Activated CD4-positive, alpha-beta T cell treated with anti-CD3 and anti-CD28 coated beads, Interleukin-2, amount 50 U/mL, for 48 hours (primary cell): ENCODE measurements at places on chromosomes 5 and 9.

DNA sequence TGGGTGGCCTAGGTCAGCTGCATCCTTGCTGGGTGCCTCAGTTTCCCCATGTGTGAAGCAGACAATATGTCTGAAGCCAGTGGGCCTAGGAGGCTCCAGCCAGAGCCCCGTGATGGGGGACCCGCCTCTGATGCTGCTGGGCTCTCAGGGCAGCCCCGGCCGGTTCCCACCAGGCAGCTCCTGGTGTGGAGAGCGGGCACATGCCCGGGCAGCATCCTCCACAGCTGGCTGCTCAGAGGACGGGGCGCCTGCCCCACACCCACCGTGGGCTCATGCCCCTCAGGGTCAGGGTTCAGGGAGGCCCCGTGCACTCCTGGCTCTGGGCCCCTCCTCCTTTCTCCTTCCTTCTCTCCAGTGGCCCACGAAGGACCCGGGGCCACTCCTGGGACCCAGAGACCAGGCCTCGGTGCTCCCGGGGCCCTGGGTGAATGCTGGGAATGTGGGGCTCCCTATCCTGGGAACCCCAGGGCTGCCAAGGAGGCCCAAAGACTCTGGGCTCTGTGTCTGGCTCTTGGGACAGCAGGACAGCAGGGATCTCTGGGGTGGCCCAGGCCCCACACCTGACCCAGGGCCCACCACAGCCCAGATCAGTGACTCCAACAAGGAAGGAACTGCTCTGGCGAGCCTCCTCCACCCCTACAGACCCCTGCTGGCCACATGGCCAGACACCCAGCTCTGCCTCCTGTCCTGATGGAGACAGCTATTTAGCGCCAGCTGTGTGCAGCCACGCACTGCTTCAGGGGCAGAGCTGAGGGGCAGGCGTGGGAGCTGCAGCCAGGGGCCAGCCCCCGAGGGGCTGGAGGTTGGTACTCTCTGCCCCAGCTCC is 39.5 kb upstream of the EGFL7 start:
- no peak for DNase-seq

- DNase-seq = no peak
These were observed 29.6 kb downstream of the LHX2 start for GRCh38 chr9:124040935-124041816.

GRCh38 chr9:18067548-18068120 is 406.3 kb upstream of the ADAMTSL1 start:
- no peak for DNase-seq

DNA sequence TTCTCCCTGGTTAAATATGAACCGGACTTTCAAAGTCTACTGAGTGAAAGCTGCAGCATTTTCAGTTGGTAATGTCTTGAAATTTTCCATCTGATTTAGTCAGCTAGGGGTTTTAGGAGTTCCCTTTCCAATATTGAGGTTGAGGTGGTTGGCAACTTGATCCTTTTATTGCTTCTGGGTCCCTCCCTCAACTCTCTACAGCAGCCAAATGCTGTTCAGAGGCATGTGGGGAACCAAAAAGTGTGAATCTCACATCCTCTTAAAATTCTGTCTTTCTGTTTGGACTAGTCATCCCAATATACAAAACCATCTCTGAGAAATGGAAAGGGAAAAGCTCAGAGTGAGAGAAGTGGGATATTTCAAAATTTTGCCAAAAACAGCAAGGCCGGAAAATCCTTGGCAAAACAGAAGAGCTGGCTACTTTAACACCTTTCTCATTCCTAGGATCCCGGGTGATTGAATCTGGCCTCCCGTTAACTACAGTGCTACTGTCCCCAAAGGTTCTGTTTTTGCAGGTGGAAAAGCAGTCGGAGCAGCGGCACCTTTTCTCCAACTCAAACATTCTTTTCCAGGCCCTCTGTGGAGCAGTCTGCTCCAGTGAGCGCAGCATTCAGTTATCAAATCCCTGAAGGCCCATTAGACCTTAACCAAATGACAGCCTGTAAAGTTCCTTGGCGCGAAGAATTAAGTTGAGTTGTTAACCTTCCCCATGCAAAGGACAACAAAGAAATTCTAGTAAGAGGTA is 345.9 kb upstream of the NUDT12 start:
- DNase-seq = no peak

DNA sequence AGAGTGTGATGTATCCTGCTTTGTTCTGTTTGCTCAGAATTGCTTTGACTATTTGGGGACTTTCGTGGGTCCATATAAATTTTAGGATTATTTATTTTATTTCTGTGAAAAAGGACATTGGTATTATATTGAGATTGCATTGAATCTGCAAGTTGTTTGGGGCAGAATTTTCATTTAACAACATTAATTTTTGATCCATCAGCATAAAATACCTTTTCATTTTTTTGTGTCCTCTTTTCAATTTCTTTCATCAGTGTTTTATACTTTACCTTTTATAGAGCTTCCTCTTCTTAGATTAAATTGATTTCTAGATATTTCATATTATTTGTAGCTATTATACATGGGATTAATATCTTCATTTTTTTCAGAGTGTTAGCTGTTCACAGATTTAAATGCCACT is 40.8 kb upstream of the FBXL7 start:
- no peak for DNase-seq

DNA sequence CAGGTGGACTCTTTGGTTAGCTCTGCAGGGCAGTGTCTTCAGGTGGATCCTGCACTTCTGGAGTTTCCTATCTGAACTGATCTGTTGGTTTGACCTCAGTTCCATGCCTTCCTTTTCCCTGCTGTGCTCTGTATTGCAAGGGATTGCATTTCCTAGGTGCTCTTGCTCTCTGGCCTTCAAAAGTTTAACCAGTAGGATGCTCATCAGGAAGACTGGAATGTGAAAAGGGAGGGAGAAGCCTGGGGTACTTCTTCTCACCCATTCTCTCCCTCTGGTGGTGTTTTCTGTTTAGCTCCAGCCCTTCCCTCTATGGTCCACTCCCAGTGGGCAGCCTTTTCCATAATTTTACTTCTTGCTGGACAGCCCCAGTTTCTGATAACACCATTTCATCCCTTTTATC is 78.5 kb downstream of the ZNF618 start:
- DNase-seq = no peak
